Substantia nigra (tissue), 51 donors: ENCODE measurements at places on chromosomes 6 and 20.

DNA sequence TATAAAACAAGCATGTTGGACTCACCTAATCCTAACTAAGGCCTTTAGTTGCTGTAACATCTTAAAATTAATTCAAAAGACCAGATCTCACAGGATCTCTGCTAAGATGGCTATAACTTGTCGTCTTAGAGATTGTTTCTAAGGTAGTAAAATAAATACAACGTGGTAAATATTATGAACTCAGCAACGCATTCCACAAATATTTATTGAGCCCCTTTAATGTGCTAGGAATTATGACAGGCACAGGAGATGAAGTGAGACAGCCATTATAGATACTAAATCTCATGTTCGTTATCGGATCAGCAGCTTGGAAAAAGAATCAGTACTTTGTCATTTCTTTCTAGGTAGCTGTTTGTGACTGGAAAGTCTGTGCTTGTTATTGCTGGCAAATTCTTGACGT is 20.9 kb upstream of the MCM3 start:
- DNase-seq = no peak

GRCh38 chr6:168428052-168428826 is 12.7 kb upstream of the SMOC2 start:
- DNase-seq = no peak

DNA sequence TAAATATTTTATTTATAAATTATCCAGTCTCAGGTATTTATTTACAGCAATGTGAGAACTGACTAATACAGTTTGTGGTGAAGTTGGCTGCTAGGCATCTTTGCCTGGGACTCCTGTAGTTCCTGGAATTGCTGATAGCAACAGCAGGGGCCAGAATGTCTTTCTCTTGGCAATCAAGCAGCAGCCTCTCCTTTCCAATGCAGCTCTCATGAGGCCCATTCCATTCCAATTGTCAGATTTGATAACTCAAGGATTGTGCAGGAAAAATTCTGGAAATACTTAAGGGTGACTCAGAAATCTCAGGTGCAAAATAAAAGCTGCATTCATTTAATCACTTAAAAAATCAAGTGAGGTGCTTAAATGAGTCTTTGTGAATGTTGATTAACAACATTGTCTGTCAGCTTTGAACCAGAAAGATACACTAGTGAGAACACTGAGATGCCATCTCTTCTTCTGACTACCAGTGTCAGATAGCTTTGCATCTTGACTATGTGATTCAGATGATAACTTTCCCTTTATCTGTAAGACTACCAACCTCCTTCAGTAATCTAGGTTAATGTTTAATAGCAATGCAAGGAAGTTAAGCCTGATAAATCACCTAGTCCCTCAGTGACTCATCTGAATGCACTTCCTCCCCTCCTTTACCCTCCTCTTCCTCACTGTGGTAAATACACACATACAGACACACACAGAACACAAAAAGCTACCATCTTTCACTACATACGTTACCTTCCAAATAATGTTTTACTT is 32.1 kb upstream of the COL21A1 start:
- DNase-seq = no peak

DNA sequence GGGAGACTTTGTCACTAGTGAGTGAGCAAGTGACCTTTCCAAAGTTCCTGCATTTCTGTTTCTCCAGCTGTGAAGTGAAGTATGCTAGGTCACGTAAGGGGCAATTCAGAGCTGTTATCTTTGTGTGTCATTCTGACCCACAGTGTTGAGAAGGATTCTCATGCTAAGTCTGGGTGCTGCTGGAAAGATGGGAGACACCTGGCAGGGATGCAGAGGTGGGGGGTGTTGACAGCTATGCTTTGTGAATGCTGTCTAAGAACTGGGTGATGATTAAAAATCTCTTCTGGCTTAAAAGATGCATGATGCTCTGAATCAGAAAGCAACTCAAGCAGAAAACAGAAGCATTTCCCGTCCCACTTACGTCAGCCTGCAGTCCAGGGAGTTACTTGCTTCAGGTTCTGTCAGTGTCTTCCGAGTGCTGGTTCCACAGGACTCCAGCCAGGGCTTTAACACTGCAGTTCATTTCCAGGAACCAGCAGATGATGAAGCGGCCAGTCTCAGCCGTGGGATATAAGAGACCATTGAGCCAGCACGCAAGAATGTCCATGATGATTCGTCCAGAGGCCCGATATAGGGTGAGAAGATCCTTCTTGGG is 30.9 kb upstream of the ASXL1 start:
- DNase-seq = no peak

DNA sequence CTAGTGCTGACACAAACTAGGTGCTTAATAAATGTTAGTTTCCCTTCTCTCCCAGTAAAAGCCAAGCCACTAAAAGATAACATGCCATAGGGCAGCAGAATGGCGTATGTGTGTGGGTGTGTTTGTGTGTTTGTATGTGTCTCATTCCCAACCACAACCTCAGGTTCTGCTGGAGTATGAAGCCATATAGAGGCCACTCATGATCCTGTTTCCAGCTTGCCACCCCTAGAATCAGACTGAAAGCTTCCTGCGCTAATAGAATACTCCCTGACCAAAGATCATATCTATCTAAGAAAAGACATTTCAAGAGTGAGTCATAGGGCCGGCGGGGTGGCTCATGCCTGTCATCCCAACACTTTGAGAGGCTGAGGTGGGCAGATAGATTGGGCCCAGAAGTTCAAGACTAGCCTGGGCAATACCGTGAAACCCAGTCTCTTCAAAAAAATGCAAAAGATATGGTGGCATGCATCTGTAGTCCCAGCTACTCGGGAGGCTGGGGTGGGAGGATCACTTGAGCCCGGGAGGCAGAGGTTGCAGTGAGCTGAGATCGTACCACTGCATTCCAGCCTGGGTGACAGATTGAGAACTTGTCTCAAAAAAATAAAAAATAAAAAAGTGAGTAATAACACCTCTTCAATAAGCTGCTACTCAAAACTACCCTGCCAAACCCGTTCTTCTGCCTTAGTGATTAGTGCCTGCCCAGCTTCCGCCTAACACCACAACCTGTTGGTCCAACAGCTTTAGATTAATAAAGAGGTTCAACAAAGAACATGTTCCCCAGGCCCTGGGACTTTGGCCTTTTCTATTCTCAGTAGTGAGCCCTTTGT is 11.8 kb upstream of the SNRPC start:
- DNase-seq = no peak

DNA sequence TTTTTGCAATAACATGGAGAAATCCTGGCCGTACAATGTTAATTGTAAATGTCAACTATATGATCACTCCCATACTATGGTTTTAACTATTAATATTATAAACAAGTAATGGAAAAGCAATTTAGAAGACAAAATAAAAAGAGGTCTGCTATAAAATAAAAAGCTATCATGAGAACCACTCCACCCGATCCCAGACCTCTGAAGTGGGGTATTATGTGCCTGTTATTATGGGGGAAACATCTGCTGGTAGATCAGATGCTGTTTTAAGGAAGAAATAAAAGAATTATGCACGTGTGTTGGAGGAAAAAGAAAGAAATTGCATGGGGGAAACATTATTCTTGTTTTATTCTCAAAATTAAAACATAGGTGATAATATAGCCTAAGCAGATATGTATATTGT is 615.7 kb upstream of the ARID1B start:
- no peak for DNase-seq

DNA sequence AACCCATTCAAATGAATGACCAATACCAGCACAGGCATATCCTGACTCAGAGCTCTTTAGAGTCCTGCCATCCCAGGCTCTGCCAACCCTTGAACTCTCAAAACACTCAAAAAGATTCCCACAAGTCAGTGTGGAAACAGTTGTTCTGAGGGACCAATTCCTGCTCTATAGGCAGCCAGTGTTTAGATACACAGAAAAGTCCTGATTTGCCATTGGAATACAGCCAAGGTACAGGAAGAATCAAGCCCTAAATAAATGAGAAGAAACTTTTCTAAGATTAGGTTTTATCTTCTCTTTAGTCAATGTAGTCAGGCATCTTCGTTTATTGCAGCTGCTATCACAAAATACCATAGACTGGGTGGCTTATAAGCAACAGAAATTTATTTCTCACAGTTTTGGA is 626.8 kb upstream of the ARID1B start:
- DNase-seq = no peak

GRCh38 chr6:157376241-157376640 is 4.7 kb upstream of the ZDHHC14 start:
- no peak for DNase-seq

- no peak for DNase-seq
Measured at GRCh38 chr20:46304361-46304760, 3.9 kb downstream of the CDH22 start.

GRCh38 chr6:81451787-81452186 is 300.7 kb downstream of the TENT5A start:
- DNase-seq = no peak

DNA sequence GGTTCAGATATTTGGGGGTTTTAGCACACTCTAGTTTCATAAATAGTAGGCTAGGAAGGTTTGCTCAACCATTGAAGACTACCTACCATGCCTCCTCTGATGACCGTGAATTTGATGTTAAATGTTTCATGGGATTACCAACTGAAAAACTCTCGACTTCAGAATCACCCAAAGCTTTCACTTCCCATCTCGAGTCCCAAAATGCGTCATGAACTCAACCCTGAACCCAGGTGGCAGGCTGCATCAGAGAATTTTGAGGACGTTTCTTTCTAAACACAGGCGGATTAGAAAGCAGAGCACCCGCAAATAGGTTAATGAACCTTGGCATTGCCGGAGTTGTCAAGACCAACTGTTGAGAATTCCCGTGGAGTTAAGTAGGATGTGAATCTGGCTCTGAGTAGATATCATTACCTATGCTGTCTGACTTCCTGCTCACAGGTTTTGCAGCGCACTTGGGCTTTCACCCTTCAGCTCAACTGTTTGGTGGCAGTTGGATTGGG is 98.4 kb upstream of the ADTRP start:
- no peak for DNase-seq

DNA sequence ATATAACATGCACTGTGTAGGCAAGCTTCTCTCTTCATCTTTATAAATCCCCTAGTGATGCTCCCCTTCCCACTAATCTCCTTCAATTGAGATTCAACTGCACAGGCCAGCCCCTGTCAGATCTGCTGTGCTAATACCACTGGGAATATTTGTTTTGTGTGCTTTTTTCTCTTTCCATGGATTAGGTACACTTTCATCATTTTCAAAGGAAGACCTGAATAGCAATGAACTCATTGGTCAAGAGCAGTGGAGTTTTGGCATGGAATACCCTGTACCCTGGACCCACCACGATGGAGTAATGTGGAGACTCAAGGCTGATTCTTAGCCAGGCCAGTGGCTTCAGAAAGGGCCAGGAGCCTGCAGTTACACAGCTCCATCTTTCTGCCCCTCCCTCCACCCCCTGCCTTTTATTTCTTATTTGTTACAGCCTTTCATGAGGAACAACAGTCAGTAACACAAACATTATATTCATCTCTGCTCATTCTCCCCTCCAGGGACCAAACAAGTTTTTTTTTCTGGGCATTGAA is 75.4 kb upstream of the KCNG1 start:
- no peak for DNase-seq

DNA sequence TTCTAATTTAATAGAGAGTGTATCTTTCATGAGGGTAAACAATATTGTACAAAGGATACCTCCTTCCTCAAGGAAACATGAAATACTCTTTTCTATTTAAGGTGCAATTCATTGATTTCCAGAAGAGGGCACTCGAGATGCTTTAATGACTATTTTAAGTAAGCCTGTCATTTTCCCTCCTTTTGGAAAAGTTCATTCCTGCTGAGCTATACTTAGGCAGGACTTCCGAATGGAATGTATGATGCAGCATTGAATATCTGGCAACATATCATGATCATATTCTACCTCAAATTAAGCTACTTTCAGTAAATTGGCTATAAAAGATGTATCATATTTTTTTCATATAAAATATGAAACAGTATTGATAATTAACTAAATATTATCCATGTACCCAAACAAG is 5.0 kb downstream of the DST start:
- DNase-seq = no peak

- DNase-seq = no peak
Measured at GRCh38 chr6:30725713-30726505, 5.8 kb downstream of the TUBB start.

DNA sequence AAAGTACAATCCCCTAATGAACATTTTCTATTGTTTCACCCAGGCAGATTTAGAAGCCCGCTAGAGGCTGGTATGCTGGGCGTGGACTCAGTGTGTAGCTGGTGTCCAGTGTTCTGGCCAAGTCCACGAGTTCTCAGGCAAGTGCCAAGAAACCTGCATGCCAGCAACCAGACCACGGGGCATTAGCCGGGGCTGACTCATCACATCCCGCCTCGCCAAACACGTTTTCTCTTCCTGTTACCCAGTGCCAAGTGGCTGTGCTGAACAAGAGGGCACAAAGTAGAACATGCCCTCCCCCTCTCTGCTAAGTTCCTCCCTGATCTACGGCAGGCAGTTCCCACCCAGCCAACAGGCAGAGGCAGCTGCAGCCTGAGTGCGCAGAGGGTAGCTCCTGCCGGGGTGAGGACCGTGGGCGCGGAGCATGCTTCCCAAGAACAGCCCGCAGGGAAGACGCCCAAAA is 29.6 kb downstream of the RAMACL start:
- peak; percentile 91 for DNase-seq

- peak; percentile 80 for DNase-seq
Measured at GRCh38 chr20:48682529-48683363, 145.1 kb downstream of the PREX1 start.
